Putamen (tissue), 1 donor: ENCODE measurements at places on chromosomes 3 and 15.

GRCh38 chr3:190322604-190323245, 479 bp upstream of the CLDN1 start:
- DNase-seq, result no peak

- DNase-seq, result no peak
Observed at GRCh38 chr3:161142486-161142885, 37.3 kb upstream of the B3GALNT1 start.

GRCh38 chr3:126938520-126939337, 44.2 kb upstream of the PLXNA1 start:
- no peak for DNase-seq

DNA sequence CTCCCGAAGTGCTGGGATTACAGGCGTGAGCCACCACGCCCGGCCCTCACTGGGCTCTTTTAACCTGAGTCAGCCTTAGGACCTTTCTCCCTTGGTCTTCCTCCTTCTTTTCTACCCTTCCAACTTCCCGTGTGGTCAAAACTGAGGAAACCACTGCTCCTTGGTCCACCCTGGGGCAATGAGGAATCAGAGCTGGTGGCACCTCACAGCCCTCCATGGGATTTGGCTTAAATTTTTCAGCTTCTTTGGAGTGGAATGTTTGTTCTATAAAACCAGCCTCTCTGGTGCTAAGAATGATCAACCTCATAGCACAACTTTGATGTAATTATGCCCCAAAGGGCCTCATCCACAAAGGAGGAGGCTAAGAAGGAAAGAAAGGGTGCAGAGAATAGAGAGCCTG, 76.6 kb upstream of the CFAP20DC start:
- no peak for DNase-seq

DNA sequence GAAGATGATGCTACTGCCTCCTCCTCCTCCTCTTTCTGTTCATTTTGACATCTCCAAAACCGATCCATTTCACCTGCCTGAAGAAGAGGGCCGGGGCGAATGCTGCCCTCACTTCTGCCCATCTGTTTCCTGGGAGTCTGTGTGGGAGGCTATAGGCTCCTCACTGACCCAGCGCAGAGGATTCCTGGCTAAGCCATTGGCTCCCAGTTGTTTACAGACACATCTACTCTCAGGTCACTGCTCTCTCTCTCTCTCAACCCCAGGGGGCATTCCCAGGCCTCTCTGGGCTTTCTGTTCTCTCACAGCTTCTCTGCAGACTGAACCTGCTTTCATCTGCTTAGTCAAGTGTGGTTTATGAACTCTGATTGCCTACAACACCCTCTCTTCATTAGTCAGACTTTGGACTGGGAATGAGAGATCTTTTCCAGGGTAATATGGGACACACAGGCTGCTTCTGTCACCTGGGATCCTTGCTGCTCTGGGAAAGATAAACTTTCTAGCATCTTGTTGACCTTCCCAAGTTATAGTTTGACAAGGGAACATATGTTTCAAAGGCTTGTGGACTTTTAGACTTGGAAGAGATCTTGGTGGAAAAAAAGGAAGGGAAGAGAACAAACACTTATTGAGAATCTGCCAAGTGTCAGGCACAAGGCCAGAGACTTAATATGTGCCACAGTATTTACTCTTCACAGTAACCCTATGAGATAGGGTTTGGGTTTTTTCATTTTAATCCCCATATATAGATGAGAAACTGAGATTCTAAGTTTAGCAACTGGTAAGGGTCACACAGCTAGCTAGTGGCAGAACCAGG, 30.2 kb upstream of the USP3 start:
- no peak for DNase-seq

DNA sequence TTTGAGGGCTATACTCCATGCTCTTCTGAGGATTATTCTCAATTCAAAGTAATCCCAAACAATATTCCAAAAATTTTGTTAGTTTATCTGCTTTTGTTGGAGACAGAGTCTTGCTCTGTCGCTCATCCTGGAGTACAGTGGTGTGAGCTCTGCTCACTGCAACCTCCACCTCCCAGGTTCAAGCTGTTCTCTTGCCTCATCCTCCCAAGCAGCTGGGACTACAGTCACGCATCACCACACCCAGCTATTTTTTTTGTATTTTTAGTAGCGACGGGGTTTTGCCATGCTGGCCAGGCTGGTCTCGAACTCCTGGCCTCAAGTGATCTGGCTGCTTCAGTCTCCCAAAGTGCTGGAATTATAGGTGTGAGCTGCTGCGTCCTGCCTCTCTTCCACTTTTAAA, 39.1 kb downstream of the MEF2A start:
- no peak for DNase-seq

DNA sequence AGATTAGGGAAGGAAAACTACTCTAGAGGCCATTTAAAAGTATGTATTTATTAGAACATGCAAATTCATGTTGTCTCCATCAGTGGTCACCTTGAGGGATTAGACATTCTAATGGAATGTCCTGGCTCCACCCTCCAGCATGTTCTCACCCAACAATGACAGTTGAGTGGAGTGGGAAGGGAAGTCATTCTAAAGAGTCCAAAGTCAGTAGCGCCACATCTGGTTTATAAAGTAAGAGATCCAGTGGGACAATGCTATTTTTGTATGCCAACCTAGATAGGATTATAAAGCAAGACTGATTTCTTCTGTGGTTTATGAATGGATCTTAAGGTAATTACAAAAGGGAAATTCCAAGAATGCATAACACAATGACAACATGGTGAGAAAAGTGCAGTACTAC, 33.3 kb downstream of the SLC24A1 start:
- no peak for DNase-seq

DNA sequence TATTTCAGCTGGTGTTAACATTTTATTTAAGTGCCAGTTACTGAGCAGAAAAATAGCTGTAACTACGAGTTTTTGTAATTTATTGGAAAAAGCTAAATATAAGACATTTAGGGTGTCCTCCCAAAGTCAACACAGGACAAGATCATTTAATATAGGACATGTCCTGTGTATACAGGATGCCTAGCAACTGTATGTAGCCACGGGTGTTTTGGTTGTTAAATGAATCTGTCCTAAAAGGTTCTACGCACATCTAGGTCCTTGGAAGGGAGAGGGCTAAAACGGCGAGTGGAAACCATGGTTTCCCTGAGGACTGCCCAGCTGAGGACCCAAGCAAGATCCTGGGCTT, 565 bp upstream of the ZNF621 start:
- no peak for DNase-seq

DNA sequence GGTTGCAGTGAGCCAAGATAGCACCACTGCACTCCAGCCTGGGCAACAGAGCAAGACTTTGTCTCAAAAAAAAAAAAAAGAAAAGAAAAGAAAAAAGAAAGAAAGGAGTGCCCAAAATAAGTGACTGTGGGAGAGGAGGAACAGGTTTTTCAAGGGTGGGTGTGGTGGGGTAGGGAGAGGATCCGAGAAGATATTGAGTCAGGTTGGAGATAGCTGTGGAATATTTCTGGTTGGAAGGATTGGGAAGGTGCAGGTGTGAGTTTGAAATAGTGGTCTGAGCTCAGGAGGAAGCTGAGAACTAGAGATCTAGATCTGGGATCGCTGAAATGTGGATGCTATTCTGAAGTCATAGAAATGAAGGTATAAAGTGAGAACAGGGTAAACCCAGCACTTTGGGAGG, 7.8 kb downstream of the SCAMP2 start:
- DNase-seq, result no peak

DNA sequence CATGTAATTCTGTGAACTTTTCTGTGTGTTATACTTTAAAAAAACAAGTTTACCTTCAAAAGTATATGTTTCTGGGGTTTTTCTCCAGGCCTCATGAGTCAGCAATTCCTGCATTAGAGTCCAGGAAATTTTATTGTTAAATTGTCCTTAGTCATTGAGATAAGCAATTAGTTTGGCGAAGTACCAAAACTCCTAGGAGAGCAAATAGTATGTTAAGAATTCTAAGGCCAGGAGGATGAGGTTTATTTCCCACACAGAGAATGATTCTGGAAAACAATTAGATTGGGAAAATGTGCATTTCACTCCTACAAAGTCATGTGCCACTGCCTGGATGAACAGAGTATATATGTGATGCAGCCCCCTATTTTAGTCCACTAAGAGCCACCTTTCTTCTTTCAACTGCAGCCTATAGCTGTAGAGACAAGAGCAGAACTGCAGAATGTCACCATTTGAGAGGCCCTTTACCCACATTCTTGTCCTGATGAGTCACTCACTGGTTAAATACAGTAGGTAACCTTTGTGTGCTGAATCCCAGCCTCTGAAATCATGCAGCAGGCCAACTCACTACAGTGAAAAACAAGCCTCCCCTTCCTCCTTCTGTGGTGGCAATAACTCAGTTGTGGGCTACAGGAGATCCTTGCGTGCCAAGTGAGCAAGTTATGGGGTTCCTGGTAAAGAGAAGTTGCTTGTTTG, 452.8 kb upstream of the THBS1 start:
- DNase-seq, result no peak

GRCh38 chr15:96072821-96073220, 257.7 kb upstream of the NR2F2 start:
- DNase-seq, result no peak

DNA sequence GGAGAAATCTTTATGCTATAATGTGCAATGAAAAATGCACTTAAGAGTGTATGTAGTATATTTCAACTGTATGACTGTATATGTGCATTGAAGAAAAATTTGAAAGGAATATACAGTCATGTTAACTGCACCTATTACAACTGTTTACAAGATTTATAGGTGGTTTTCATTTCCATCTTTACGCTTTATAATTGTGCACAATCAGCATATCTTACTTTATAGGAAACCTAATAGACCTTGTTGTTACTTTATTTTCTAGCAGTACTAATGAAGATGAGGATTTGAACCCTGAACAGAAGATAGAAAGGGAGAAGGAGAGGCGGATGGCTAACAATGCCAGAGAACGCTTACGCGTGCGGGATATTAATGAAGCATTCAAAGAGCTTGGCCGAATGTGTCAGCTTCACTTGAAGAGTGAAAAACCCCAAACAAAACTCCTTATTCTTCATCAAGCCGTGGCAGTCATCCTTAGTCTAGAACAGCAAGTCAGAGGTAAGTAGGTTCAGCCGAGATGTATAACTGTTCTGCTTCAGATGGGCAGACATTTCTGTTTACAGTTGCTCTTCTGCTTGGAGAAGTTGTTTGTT, 103.4 kb upstream of the CGNL1 start:
- peak; percentile 6 for DNase-seq

DNA sequence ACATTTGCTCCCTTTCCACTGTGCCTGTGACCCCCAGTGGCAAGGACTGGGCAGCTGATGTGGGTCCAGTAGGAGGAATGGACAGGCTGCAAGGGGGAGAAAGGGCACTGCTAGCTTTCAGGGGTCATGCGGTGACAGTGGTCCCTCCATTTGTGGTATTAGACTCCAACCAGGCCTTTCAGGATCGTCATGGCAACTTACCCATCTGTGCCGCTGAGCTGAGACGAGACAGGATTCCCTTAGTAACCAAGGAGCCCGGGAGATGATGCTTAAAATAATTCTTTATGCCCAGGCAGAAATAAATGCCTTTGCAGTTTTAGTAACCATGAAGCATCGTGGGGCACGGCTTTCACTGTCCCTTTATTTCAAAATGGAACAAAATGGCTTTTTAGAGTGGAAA, 15.9 kb upstream of the MRPL3 start:
- no peak for DNase-seq

GRCh38 chr3:122858373-122858772, 63.5 kb downstream of the SLC49A4 start:
- no peak for DNase-seq

DNA sequence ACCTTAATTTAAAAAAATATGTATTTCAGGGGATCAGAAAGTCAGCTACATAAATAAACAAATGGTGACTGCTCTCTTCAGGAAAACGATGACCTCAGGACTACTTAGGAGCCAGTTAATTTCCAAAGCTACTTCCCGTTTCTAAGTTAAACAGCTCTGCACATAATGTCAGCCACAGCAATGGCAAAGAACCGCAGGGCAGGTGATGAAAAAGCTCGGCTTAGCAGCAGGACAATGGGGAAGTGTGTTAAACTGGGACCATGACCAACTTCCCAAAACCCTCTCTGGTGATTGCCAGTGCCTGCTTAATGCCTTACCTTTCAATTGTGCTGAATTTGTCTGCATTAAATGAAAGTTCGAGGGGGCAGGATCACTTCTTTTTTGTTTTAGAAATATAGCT, 258.9 kb downstream of the FHIT start:
- no peak for DNase-seq

DNA sequence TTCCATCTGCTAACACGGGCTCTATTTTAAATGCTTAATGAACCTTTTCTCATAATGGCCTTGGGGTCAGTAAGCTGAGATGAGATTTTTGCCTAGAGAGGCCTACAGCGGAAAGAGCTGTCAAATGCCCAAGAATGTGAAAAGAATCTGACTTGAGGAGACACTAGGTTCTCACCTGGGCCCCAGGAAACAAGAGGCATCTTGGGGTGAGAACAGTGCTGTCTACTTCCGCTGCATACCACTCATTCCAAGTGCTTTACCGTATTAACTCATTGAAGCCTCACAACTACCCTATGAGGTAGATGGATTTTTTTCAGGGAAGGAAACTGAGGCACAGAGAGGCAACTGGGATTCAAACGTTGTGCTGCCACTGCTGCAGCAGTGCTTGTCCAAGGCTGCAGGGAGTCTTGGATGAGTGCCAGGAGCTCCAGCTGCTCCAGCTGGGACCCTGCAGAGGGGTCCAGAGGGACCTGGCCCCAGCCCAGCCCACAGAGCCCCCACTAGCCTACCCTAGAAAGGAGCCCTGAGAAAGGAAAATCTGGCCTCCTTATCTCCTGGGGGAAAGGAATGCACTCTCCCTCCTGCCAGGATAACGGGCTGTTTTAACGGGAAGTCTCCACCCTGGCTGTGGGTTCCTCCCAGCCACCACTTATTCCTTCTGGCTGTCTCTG, 68.4 kb downstream of the SLC12A8 start:
- no peak for DNase-seq

DNA sequence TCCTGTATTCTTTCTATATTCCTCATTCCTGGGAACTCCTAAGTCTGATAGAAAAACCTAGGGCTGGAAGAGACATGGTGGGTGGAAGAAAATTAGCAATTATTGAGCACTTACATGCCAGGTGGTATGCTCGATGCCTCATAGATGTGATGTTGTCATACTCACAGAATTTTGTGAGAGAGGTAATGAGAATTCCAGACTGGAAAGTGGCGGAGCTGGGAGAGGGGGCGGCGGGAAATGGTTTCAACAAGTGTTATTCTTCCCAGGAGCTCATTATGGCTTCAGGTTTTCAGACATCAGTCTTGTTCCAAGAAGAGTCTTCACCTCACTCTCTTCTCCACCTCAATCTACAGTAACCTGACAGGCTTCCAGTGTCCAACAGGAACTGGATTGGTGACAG, 16.2 kb downstream of the TIMP4 start:
- DNase-seq, result peak; percentile 63
